Upper lobe of left lung (tissue), 6 donors: ENCODE measurements at places on chromosomes 7 and 10. TPM values are rescaled to one million over a fixed set of nuclear protein-coding genes. Genes with fewer than 3 reads are reported as not detected.
A peak's percentile ranks its signal among the peaks of the same experiment; 100 is the strongest.

Gene CUL1
- 35.5 TPM for total RNA-seq

DNA sequence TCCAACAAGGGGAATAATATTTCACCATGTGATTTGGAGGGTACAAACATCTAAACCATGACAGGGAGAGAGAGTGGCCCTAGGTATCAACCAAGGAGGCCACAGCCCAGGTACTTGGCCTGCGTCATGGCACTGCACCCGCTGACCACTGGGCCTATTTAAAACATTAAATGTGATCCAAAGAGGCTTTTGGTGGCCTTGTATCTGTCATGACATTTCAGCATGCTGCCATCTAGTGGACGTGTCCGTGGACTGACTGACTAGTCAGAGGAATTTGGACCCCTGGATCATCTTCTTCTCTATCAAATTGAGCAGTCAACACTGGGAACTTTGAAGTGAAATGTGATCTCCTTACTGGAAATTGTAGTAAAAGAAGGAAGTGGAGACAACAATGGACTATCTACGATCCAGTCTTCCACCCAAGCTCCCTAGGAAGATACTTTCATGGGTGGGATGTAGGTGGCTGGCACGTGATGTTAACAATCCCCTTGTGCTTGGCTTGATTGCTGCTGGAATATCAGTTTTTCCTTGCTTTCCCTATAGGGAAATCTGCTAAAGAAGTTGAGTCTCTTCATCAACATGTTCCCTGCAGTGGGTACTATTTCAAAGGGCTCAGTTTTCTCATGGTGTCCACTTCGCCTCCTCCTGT, 24.6 kb upstream of the ITGA8 start:
- DNase-seq: no peak

DNA sequence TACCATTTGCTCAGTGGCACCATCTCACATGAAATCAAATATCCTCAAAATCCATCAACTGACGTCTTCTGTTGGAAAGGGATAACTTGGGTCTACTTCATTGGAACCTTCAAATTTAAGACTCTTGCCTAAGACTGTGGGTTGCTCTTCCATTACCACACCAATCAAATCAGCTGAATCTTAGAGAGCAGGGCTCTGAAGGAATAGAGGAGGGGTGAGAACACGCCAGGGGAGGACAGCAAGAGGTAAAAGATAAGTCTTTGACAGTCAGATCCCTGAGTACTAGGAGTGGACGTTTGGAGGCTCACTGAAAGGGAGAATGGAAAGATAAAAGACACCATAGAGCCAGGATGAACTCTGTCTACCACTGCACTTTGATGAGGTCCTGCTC, 107.5 kb downstream of the CCDC71L start:
- DNase-seq: no peak

DNA sequence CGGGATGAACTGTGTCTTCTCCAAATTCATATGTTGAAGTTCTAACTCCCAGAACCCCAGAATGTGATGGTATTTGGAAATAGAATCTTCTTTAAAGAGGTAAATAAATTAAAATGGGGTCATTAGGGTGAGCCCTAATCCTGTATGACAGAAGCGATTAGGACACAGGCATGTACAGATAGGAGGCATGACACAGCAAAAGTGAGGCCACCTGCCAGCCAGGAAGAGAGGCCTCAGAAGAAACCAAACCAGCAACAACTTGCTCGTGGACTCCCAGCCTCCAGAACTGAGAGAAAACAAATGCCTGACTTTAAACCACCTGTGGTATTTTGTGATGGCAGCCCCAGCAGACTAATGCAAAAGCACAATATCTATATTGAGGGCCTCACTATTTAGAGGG, 214.3 kb downstream of the NEBL start:
- DNase-seq: no peak

Gene UBE2D4
- 4.9 TPM for total RNA-seq

Gene NAT16
- not detected for total RNA-seq

DNA sequence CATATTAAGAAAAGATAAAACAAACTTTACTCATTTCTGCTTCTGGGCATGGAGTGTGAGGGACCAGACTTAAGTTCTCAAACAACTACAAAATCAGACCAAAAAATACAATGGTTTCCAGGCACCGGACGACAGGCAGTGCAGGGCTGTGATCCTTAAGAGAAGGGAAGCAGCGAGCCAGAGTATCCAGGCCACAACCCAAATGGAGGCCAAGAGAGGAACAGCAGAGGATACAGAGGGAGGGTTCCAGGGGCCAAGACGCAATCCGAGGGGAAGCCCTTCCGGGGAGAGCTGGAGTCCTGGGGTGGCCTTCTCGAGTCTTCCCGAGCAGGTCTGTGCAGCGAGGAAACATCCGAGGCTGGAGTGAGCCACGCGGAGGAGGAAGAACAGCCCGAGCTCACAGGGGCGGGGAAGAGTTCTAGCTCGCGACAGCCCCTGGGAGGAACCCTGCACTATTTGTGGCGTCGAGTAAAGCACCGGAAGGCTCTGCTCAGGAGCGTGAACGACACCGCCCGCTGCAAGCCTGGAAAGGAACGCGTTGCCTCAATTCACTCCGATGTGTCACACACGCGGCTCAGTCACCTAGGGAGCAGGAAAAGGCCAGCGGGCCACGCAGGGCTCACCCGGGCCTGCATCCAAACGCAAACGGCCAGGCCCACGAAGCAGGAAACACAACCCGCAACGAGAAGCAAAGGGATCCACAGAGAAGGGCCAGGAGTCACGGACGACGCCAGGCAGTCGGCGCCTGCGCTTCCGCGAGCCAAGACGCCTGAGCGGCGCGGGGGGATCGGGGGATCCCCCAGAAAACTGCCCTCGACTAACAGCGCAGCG, 933 bp upstream of the RNF32 start:
- no peak for DNase-seq

DNA sequence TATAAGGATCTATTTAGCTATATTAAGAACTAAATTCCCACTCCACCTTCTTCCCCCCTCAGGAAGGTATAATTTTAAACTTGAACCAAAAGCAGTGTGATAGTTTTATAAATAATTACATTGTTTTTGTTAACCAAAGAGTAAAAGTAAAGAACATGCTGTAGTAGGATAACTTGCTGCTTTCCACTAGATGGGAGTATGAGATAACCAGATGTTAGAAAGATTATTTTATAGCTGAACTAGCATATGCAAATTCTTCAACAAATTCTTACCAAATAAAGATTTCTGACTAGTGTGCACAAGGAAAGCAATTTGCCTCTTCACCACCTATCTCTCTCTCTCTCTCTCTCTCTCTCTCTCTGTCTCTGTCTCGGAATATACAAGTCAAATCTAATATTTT, 31.8 kb downstream of the TES start:
- no peak for DNase-seq

Gene CALCR
- total RNA-seq: 0.09 TPM

DNA sequence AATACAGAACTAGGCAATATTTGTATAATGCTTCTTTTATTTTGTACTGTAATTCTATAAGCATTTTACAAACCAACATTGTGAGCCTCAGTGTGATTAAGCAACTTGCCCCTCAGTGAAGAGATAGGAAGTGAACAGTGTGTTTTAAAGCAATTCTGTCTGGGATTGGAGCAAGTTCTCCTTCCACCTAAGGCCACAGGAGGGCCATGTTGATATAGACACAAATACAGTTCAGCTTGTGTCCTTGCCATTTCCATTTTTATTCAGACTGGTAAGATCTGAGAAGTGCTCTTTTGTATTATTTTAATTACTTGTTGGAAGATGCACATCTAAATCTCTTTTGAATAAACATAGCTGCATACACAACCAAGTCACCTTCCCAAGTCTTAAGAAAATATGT, 416.3 kb upstream of the COBL start:
- no peak for DNase-seq

Gene HOXA10
- not detected for total RNA-seq

DNA sequence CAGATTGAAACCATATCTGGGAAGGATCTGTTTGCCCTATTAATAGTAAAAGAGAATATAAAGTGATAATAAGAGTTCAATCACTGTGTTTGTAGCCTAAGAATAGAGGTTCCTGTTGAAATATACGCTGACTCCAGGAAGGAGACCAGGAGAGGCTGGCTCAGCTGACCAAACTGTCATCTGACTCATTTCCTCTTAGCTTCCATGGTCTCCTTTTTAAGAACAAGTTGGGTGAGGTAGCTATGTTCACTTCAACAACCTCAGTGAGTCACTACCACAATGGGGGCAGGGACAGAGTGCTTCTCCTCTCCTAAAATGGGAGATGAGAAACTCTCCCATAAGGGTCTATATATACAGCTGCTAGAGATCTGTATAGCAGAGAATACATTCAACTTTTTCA, 543.3 kb downstream of the CALN1 start:
- peak; percentile 26 for DNase-seq

DNA sequence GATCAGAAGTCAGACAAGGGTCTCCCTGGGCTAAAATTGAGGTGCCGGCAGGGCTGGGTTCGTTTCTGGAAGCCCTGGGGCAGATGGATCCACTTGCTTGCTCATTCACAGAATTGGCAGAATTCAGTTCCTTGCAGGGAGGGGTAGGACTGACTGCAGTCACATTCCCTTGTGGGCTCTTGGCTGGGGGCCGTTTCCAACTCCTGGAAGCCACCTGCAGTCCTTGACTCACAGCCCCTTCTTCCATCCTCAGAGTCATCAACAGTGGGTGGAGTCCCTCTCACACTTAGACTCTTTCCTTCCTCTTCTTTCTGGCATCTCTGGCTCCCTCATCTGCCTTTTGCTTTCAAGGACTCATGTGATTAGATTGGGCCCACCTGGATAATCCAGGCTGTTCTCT, 54.6 kb upstream of the NANOS1 start:
- DNase-seq: no peak

Gene HYAL4
- total RNA-seq: not detected

Gene DENND2A
- total RNA-seq: 4.1 TPM

DNA sequence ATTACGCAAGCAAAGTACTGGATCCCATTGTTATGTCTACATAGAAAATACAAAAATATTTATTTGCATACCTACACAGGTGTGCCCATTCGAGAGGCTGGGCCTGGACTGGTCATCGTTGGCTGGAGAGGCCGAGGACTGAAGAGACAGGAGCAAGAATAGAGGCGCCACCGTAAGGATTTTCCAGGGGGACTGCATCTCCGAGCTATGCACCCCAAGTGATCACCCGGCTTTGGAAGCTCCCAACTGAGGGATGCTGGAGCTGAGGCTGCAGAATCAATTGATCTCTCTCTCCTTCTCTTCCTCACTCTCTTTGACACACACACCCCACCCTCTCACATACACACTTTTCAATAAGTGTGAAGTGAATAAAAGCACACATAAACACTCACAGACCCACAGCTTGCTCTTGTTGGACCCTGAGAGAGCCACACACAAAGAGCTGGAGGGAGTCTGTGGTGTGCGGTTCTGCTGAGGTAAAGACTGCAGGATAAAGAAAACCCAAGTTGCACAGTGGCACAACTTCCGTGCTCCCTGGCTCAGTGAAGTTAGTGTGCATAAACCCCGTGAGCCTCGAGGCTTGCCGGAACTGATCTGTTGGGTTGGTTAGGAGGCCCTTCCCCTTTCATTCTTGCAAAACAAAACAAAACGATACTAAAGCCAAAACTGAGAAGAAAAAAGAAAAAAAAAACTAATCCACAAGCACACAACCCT, at the start of gene AOAH:
Gene AOAH, minus strand, starts transcription at position 544 of the 714 bp plus-strand sequence. Its CDS starts 346 bp downstream, at position 198.
- peak; percentile 90 for DNase-seq

GRCh38 chr7:4939971-4940728, 18.8 kb downstream of the MMD2 start:
- DNase-seq: peak; percentile 72

DNA sequence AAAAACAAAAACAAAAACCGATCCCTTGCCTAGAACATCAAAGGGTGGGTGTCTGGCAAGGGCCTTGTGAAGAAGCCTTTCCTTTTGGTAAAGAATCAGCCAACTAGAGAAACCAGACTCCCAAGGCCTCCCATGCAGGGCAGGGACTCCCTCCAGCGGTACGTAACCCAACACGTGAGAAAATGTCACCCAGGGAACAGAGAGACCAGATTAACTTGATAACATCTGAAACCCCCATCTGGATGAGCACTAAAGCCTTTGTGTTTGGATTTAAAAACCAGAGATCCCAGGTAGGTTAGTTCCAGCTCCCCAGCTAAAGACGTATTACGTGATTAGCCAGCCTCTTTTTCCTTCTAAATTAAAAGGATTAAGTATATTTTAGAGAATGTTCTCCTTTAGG, 3.0 kb upstream of the HABP2 start:
- no peak for DNase-seq
